ENCODE measurements at places on chromosomes 6 and 20.

GRCh38 chr20:37877832-37878772 is 24.8 kb upstream of the VSTM2L start:
- DNase-seq, result no peak

GRCh38 chr20:51661609-51662178 is 106.5 kb downstream of the ATP9A start:
- DNase-seq, result peak; percentile 54

- no peak for DNase-seq
Measured at GRCh38 chr6:147341486-147341885, 137.3 kb downstream of the STXBP5 start.

DNA sequence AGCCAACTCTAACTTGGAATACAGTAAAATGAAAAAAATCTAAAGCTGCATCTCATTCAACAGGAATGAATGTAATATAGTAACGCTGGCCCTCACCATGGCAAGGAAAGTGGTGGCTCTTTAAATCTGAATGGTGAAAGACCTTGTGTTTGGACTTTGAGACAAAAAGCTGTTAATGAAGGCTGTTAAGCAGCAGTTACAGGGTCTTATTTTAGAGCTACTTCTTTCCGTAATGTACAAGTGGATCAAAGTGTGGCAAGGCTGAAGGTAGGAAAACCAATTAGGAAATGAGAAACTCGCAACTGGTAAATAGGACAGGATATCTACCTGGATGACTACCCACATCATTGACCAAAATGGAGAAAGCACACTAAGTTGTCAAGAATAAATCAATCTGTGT is 11.6 kb upstream of the TRIM39 start:
- no peak for DNase-seq

DNA sequence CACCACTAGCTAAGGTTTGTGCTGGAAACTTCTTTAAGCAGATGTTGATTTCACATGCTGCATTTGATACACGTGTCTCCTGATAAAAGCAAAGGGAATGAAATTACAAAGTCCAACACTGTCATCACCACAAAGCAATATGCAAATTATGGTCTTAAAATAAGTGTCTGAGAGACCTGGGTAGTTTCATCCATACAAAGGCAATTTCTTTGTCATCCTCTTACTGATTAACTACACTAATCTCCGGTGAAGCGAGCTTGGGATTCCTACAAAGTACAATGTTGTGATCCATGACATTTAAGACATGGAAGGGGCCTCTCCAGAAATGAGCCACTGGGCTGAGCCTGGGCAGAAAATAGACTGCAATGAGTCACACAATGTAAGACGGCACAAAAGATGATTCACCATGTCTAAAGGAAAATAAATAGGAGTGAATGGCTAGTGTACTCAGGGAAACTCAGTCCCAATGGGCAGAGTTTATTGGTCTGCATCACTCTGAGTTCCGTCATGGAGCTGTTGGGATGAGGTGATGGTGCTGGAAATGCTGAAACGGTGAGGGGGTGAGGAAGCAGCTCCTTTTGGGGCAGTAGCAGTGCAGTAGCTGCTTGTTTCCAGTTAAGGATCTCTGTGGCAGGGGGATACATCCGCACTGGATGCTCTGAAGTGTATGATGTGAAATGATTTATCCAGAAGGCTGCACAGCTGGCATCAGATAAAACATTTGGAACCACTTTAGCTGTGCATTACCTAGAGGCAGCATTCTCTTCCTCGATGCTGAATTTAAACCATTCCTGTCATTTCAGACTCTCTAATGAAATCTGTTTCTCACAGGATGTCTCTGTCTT is 103.3 kb downstream of the IBTK start:
- peak; percentile 98 for DNase-seq

DNA sequence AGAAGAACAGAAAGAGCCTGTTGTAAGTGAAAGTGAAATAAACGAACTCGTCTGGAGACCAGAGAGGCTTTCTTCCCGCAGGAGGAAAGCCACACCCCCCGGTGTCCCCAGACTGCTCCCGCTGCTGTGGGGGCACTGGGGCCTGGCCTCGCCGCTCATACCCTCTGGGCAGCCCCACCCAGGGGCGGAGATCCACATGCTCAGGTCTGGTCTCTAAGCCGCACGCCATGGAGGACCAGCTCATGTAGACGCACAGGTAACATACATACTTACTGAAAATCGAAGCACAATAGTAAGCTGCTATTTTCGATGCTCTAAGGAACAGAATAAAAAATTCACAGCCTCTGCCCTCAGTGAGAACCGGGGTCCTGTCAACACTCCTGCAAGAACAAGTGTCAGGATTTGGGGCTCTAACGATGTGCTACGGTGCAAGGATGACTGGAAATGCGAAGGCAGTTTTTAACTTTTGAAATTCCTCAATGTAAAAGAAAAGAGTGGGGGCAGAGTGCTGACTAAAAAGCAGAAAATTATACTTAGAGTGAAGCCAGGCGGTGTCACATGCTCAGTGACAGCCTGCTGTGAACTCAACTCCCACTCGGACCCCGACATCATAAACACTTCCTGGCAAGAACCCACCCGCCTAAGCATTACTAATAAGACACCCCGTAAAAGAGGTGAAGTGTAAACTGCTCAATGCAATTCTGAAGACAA is 110.5 kb downstream of the IRF4 start:
- DNase-seq, result no peak

DNA sequence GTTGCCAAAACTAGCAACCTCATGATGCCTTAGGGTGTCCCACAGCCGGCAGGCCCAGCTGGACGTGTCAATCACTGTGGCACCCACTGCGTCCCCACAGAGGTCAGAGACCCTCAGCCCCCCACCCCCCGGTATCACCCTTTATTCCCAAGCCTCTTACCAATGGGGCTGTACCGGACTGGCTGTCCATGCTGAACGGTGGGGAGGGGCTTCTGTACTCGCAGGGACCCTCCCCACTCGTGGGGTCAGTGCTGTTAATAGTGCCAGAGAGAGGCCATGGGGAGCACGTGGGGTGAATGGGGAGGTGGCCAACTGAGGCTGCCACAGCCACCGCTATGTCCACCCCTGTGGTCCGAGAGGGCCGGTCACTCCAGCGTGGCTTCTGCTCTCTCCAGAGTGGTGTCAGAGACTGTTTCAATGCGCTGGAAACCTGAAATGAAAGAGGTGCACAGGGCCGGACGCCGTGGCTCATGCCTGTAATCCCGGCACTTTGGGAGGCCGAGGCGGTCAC is 68.6 kb downstream of the THBS2 start:
- DNase-seq, result no peak

GRCh38 chr20:11195899-11196558 is 522.2 kb upstream of the JAG1 start:
- no peak for DNase-seq

GRCh38 chr6:13486679-13487121 is 700 bp downstream of the GFOD1 start:
- DNase-seq, result peak; percentile 71

DNA sequence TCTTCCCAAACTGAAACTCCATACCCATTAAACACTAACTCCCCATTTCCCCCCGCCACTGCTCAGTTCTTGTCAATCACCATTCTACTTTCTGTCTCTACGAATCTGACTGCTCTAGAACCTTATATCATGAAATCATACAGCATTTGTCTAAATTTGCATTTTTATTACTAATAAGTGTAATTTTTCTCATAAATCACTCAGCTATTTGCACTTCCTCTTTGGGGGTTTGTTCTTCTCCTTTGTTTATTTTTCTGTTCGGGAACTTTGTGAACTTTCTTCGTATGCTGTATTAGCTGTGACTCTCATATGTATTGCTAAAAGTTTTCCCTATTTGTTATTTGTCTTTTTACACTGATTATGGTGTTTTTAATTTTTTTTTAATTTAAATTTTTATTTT is 152.2 kb downstream of the SLC16A10 start:
- no peak for DNase-seq

DNA sequence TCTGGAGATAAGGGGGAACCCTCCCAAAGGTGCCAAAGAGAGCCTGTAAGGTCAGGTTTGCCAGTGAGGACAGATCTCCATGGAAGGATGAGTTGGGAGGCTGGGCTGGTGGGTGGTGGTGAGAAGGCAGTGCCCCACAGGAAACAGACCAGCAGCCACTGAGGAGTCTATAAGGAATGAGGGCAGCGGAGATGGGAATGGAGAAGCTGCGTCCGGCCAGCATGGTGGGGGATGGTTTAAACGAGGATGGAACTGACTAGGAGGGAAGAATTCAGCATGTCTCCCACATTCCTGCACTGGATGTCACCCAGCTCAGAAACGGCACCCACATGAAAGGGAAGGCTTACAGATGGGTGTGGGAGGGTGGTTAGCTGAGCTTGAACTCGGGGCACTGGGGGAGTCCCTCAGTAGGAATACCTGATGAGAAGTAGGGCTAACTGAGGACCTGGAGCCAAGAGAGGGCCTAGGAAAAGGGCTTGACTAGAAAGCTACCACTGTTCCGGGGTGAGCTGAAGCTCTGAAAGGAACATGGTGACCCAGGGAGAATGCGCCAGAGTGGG is 53.2 kb downstream of the FOXA2 start:
- DNase-seq, result no peak

DNA sequence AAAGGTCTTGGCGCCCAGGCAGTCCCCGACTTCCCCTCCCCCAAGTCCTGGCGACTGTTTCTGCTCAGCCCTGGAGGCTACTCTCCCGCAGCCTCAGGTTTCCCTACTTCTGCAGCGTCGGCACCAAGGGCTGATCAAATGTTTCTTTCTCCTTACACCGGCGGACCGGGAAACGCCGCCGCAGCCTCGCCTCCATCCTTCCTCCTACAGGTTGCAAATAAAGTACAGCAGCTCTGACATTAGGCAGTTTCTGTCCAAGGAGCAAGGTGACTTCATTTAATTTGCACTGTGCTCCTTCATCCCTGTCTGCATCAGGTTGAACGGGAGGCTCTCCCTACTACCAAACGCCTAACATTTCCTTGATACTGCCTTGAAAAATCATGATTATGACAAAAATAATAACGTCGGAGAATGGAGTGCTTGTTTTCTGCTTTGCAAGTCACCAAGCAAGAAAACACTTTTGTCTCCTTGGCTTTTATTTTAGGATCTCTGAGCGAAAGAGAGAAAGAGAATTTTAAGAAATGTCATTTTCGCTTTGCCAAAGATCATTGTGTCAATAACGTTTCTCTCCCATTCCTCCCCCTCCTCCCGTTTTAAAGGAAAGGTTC is 1.0 kb downstream of the CLIC5 start:
- DNase-seq, result no peak
